ENCODE measurements at places on chromosomes 16 and 17. TPM values are rescaled to one million over a fixed set of nuclear protein-coding genes. Genes with fewer than 3 reads are reported as not detected.

LAT gene
- 5.8 TPM for polyA plus RNA-seq

GRCh38 chr16:11174141-11174540 is 81.9 kb downstream of the SOCS1 start:
- no peak for DNase-seq

KIF2B gene
- polyA plus RNA-seq, result not detected

LYRM9 gene
- 30.3 TPM for polyA plus RNA-seq

DNA sequence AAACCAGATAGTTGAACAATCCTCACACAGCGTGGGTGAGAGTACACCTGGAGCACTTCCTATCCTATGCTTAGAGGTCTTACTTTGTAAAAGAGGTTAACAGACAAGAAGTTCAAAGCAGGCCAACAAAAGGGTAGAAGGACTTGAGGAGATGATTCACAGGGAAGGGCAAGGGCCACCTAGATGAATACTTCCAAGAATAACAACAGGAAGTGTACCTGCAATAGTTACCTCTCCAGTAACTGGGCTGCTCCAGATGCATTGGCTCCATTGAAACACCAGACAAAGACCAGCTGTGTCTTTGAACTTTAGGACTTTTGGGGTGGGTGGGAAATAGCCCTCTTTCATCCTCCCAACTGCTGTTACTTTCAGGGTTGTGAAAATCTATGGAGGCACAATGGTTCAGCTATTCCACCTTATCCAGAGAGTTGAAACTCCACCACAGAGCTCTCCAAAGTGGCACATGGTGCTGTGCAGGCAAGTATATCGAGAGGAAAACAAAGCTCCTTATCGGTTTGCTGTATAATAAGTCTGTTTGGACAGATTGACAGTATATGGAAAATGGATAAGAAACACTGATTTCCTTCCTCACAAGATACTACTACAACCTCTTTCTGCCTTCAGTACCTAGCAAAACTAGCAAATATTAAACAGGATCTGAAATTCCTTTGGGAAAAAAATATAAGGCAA is 22.7 kb downstream of the RNF43 start:
- DNase-seq, result no peak

DNA sequence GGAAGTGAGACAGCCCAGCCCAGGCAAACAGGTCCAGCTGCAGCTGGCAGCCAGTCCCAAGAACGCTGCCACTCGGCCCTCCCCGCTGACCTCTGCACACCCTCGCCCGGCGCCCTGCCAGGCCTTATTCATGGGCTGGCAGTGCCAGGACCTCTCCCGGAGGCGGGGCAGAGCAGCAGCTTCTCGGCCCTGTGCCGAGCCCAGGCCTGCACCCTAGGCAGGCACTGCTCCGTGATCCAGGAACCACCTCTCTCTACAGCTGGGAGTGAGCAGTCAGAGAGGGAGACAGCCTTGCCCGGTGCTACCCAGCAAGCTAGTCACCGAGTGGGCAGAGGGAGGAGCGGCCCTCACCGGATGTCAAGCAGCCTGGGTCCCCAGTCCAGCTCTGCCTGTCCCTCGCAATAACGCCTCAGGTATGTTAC is 79.9 kb upstream of the CBX4 start:
- no peak for DNase-seq

DNA sequence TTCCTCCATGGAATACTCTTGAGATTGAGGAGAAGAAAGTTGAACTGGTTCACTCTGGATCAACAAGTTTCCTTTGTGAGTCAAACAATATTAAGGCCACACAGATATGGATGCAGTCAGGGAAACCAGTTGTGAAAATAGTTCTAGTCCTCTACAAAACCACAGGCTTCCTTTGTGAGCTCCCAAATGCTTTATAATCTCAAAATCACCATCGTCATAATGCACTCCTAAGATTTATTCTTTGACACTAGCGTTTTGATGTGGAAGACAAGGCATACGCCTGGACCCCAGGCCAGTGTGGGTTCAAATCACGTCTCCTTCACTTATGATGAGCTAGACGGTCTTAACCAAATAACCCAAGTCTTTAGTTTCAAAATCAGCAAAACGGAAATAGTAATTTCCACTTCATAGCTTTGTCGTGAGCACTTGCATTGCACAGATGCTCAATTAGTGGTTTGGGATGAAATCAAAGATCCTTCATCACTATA is 142.6 kb downstream of the STX8 start:
- no peak for DNase-seq

SNX20 gene
- 0.56 TPM for polyA plus RNA-seq

BICDL2 gene
- 3.9 TPM for polyA plus RNA-seq

DNA sequence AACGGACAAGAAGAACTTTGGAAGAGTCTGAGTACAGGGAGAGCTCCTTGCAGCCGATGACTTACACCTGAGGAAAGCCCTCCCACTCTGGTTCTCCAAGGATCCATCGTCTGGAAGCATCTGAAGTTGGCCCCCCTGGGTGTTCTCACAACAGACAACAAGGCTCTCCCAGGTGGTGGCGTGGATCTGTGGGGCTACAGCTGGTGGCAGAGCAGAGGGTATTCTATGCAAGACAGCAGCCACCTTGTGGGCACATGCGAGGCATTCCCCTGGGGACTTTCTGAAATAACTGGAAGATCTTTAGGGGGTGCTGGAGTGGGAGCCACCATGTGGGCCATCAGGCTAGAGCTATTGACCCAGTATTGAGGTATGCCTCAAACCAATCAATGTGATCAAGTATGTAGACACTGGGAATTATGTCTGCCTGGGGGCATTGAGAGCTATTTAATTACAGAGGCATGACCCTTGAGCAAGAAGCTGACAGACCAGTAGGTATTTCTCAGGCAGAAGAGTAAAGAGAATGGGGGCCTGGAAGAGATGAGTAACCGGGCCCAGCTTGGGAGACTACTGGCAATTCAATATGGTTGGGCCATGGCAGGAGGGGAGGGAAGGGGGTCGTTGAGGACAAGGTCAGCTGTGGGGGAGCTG is 6.9 kb upstream of the KRT19 start:
- DNase-seq, result no peak

GRCh38 chr17:29190592-29191207 is 10.5 kb upstream of the MYO18A start:
- DNase-seq, result no peak

- no peak for DNase-seq
Observed at GRCh38 chr17:82059272-82060000, 6.2 kb downstream of the DUS1L start.

DNA sequence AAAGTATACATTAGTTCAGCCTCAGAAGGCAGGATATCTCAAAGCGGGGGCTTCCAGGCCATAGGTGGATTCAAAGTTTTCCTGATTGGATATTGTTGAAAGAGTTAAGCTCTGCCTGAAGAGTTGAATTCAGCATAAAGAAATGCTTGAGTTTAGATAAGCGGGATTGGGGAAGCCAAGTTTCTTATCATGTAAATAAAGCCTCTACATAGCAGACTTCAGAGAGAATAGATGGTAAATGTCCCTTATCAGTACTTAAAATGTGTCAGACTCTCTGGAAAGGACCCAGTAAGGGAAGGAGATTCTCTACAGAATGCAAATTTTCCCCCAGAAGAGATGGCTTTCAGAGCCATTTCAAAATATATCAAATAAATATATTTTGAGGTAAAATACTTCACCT is 423.5 kb downstream of the SHISA9 start:
- no peak for DNase-seq

Data from renal pelvis (tissue), 12 donors.